ENCODE measurements at places on chromosomes 2 and 18.

- DNase-seq: no peak
Measured at GRCh38 chr2:120901201-120901600, 165.5 kb downstream of the GLI2 start.

DNA sequence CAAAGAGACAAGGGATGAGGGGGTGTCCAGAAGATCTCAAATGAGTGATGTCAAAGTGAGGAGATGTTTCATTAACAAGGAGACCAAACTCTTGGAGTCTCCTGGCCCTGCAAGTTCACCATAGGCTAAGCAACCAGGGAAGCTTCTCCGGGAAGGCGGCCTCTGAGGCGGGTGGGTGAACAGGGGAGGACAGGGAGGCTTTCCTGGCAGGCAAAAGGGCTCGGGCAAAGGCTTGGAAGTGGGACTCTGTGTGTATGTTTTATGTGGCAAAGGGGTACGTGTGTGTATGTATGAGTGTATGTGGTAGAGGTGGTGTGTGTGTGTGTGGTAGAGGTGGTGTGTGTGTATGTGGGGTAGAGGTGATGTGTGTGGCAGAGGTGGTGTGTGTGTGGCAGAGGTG is 163.9 kb downstream of the DYSF start:
- DNase-seq: peak; percentile 18

GRCh38 chr2:58788402-58788801 is 547.3 kb upstream of the FANCL start:
- DNase-seq: no peak

GRCh38 chr2:207289295-207290018 is 123.7 kb upstream of the KLF7 start:
- no peak for DNase-seq

DNA sequence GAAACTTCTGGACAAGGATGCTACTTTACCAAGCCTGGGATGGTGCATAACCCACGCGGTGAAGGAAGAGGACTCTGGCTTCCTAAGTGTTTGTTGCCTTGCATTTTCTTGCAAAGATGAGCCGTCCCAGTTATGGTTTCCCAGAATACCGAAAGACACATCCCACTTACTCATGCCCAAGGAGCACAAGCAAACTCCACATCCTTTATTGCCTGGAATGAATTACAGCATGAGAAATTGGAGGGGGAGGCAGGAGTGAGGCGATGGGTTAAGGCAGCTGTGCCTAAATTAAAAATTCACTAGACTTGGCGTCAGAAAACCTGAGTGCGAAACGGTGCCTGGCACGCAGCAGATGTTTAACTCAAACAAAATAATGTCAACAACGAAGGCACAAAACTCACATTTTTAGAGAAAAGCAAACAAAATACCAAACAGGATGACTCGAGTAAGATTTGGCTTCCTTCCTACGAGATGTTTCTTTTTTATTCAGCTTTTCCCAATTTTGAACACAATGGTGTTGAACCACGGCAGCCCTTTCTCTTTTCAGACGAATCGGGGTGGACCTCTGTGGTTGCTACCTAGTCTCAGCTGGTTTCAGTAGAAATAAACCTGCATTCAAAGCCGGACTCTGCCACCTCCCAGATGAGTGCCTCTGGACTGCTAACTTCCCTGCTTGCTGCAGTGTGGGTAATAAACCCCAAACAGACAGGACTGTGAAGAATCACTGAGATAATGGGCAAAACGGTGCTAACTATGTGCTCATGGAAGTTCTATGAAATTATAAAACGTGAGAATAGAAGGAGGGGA is 100.3 kb upstream of the NCK2 start:
- DNase-seq: peak; percentile 55

GRCh38 chr2:172101821-172102390 is 794 bp downstream of the DLX2 start:
- no peak for DNase-seq

DNA sequence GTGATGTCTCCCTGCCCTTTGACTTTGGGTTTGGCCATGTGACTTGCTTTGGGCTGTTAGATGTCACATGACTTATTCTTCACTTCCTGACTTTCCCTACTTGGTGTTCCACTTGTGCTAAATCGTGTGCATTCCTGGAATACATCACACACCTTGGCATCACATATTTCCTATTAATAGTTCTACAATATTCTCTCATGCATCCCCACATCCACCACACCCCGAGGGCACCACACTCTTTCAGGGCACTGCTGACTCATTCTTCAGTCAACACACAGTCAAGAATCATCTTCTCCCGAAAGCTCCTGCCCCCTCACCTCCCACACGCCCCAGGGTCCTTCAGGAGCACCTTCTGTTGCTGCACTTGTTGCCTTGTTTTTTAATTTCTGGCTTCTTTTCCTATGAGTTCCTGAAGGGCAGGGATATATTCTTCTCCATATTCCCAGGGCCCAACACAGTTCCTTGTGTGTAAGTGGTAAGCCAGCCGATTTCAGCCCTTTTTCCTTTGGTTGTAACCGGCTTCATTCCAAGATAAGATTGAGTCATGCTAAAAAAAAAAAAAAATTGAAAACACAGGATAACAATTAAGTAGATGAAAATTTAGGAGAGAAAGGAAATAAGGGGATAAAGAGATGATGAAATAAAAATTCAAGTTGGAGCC is 341.4 kb downstream of the SLC4A3 start:
- no peak for DNase-seq

GRCh38 chr2:84904717-84905174 is 710 bp upstream of the TMSB10 start:
- peak; percentile 88 for DNase-seq

DNA sequence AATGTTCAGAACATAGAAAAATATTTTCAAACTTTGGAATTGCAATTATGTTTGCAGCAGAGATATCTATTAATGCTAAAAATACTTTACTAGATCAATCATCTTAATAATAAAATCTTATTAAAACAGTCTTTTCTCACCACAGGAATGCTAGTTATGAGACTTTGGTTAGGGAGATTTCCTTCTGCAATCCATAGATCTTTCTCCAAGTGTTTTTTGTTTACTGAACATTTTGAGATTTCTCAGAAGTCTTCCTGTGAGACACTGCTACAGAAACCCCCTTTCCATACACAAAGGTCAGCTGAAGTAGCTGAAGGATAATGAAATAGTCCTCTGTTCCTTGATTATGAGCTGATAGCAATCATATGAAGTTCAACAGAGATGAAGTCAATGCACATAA is 59.4 kb upstream of the RAPH1 start:
- DNase-seq: no peak

DNA sequence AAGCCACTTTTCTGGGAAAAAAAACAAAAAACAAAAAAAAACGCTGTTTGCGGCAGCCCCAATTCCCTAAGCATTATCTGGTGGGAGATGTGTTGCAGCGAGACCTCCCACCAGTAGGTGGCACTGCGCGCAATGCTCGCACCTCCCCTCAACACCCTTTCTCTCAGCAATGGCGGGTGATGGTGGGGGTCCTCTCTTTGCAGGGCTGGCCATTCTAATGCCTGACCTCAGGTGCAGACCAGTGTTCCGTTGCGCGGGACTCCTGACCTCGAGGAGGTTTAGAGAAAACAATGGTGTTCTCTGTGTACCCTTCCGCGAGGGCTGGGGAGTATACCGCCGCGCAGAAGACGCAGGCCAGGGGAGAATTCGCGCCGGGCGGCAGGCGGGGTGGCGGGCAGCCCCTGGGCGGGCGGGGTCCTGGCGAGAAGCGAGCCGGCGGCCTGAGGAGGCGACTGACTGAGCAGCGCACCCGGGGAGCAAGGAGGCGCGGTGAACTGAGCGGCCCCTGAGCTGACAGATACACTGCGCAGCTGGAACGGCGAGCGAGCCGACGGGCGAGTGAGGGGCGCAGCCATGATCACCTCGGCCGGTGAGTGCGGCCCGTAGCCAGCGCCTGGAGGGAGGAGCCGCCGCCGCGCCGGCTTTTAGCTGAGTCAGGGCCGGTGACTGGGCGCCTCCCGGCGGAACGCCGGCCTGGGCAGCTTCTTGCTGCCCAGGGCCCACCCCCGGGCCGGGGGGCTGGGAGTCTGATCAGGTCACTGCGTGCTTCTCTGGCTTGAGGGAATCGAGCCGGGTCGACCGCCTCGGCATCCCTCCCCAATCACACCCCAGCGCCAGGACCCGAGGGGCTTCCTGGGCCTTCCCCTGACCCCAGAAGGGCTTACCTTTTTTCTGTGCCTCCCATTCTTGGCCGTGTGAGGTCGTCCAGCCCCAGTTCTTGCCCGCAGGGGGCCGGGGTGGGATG is at the start of gene PSMD1:
Gene PSMD1 (plus strand): TSS at position 415 of the 964 bp plus-strand sequence. CDS start 159 bp downstream, at position 574.
- DNase-seq: peak; percentile 96

DNA sequence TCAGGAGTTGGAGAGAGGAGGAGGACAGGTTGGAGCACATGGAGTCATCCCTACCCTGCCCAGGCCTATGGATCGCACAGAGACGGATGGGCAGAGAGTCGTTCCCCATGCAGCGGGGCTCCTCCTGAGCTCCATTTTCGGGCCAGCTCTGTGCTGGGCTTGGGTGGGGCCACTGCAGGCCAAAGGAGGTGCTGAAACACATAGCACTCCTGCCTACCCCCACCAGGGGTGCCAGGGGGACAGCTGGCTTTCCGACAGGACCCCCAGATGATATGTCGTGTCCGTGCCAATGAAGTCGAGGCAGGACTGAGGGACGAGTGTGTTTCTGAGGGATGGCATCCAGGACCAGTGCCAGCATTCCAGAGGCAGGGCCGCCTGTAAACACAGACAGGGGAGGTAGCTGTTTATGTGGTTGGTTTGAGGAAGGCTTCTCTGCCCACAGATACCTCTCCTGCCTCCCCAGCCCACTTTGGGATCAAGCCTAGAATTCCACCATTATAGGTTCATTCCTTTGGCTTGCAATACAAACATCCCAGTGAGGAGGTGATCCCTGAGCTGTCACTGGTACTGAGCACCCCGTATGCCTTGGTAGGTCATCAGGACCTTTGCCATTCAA is 116.6 kb downstream of the GLI2 start:
- no peak for DNase-seq
